CD4-positive, alpha-beta memory T cell (primary cell): ENCODE measurements at places on chromosomes 11 and 22.

DNA sequence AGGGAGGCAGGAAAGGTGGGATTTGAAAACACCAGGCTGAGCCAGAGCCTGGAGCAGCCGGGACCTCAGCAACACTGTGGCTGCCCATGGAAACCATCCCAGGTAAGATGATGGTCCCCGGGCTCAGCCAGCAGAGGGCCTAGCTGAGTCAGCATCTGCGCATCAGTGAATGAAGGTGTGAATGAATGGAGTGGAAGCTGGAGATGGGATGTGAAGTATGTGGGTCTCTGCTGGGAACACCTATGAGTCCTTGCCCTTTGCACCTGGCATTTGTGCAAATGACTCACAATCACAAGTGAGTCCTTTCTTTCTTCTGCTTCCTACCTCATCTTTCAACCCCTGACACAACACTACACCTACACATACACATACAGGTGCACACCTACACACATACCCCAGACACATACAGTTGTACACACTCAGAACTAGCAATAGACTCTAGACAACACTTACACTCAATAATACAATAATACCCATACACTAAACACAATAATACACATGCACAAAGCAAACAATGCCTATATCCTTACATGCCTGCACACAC, 62.8 kb upstream of the PRDM11 start:
- DNase-seq, result no peak

DNA sequence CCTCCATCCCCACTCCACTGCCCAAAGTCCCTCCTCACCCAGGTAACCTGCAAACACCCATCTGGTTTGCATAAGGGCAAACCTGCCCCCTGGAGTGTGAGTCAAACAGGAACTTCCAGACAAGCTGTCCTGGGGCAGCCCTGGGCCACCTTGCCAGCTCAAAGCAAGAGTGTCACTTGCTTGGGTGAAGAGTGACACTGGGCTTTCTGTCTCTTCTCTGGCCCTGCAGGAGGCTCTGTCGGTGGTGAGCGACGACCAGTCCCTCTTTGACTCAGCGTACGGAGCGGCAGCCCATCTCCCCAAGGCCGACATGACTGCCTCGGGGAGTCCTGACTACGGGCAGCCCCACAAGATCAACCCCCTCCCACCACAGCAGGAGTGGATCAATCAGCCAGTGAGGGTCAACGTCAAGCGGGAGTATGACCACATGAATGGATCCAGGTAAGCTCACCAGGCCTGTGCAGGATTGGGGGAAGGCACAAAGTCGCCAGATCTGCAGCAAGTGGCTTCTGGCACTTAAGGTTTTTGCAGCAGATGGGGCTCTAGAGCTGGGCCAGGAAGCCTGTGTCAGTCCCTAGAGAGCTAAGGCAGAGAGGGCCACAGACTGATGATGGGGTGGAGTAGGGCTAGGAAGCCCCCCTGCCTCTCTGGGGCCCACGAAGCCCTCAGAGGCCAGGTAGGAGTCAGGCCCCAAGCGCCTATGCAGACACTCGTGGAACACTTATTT, 64.2 kb downstream of the FLI1 start:
- DNase-seq, result no peak

- peak; percentile 72 for DNase-seq
These were observed 16.2 kb downstream of the EIF4G2 start for GRCh38 chr11:10792385-10793068.

DNA sequence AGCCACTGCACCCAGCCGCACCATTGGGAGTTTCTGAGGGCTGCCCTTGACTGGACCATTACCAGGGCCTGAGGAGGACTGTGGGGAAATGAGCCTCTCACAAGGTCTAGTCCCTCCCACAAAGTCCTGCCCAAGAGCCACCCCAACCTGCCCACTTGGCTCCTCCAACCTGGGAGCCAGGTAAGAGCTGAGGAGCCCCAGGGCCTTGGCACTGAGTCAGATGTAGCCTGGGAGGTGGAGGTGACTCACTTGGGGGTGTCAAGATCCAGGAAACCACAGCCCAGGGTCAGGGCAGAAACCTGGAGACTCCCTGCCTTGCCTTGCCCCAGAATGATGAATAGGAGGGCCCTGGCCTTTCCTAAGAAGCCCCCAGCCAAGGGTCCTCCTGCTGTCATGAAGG, 25.8 kb upstream of the P2RY2 start:
- DNase-seq, result no peak

GRCh38 chr11:14322510-14322909, 36.5 kb downstream of the RRAS2 start:
- DNase-seq, result no peak

- no peak for DNase-seq
These were observed 590 bp upstream of the CD6 start for GRCh38 chr11:60970890-60971289.

GRCh38 chr11:64384981-64385944, 26.3 kb downstream of the RPS6KA4 start:
- no peak for DNase-seq

- DNase-seq, result peak; percentile 6
These were observed 114.7 kb downstream of the CRYBB2 start for GRCh38 chr22:25334162-25334490.

DNA sequence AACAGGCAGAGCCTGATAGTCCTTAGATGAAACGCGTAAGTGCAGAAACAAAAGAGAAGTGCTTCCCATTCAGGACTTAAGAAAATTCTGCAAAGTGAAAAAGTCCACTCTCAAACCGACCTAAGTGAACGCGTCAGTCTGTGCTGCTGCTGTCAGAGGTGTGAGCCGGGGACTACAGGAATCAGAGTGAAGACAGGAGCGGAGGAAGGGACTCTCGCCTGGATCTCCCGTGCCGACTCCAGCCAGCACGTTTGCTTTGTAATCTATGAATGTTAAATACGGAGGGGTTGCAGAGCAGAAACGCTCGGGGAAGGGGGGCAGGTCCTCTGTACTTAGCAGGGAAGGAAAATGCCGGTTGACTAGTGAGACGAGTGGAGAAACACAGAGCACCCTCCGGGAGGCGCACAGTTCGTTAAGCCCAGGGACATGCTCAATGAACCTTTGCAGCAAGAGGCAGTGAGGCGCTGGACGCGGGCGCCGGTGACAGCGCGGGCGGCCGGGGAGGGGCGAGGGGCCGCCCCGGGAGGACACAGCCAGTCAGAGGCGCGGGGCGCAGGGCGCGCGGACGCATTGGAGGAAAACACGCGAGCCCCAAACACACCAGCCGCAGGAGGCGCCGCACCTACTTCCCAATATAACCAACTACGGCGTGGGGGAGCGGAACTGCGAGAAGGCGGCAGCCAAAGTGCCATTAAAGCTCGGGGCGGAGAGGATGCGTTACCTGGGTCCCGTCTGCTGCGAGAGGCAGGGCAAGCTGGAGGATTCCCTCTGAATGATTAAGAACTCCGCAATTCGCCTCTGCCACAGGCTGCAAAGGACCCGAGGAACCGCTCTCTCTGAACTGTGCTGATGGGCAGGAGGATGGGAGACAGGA, at the start of gene CNTN5:
Gene CNTN5, plus strand, starts transcription at position 598 of the 874 bp plus-strand sequence.
- DNase-seq, result no peak

- DNase-seq, result no peak
These were observed 25.5 kb upstream of the YPEL1 start for GRCh38 chr22:21761086-21761485.
